Tibial nerve (tissue), 4 donors: ENCODE measurements at places on chromosomes 13 and 19.

DNA sequence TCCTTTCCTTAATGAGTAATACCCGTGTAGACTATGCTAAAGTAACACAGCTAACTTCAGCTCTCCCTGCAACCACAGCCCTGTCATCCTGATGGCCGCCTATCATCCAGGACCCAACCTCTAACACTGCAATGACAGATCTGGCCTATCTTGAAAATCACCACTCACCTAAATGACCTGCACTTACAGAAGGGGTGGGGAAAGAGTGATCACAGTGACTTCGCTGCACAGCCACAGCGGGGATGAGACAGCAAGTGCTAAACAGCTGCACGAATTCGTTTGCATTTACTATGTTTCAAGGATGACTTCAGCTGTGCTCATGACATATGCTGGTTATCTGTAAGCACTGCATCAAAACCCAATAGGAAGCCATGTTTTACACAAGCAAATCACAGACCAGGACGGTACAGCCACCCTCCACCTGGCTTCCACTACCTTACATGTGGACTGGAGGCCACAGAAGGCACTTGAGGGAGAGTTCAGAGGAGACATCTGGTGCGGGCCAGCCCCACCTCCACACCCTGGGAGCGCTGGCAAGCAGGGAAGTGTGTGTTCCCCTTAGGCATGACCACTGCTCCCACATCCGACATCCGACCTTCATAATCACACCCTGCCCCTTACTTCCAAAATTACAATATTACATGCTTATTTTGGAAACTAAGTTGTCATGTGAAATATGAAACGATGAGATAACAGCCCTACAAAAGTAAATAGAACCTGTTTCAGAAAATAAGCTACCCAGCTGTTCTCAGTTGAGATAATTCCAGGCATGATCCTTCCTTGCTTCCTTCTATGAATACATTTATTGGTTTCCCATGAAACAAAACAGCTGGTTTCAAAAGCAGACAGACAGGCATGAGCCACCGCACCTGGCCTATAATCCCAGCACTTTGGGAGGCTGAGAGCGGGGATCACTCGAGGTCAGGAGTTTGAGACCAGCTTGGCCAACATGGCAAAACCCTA lies 95.7 kb downstream of the STK24 start:
- no peak for DNase-seq

- DNase-seq: no peak
Measured at GRCh38 chr19:5968431-5969373, 9.2 kb downstream of the RANBP3 start.

DNA sequence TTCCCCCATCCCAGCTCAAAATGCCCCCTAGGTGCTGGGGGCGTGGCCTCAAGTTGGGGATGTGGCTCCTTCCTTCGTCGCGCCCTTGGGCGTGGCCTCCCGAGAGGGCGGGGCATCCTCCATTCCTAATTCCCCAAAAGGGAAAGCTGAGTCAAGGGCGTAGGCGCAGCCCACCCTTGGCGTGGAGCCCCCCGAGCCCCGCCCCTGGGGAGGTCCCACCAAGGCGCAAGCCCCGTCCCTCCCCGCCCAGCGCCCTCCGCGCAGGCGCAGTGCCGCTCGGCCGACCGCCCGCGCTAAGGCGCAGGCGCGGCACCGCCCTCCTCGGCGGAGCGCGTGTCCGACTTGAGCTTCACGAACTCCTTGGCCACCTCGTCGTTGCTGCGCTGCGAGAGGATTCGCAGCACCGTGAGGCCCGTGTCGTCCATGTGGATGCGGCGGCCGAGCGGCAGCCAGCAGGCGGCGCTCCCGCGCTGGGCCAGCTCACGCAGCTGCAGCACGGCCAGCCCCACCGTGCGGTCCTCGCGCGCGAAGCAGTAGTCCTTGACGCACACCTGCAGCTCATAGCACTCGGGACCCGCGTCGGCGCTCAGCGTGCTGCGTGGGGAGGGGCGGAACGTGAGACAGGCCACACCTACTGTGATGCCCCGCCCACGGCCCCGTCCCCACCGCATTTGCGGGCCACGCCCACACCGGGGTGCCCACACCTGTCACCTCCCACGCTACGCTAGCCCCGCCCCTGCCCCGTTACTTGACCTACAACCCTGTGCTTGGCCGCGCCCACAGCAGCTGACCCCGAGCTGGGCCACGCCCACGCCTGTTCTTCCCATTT lies 50.5 kb downstream of the COLGALT1 start:
- peak; percentile 65 for DNase-seq

GRCh38 chr19:38545596-38545995 lies 72.2 kb downstream of the MAP4K1 start:
- no peak for DNase-seq

GRCh38 chr13:42189061-42189460 lies 82.9 kb upstream of the AKAP11 start:
- no peak for DNase-seq

GRCh38 chr19:30999726-31000125 lies 349.5 kb downstream of the TSHZ3 start:
- no peak for DNase-seq

DNA sequence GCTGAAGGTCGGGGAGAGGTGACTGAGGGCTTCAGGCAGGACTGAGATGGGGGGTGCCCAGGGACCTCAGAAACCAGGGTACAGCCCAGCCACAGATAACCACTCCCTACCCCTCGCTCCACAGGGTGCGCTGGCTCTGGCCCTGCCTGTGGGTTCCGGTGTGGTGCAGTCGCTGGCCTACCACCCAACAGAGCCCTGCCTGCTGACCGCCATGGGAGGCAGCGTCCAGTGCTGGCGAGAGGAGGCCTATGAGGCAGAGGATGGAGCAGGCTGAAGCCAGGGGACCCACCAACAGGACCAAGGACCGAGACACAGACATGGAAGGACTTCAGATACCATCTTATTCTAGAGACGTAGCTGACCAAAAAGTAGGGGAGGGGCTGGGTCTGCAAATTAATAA lies 6.3 kb downstream of the DHPS start:
- DNase-seq: no peak

DNA sequence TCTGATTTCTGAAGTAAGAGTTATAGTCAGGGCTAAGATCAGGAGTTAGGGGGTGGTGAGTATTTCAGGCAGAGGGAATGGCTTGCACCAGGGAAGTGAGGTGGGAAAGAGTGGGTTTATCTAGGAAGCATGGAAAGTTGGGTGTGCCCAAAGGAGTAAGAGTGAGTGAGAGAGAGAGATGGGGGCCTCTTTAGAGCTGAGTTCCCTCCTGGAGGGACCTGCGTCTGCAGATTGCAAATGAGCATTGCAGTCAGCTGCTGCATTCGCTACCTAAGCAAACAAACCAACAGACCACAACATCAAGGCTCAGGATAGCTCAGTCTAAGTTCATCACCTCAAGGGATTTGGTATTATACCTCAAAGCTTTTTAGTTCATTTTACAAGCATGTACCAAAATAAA lies 405.8 kb downstream of the FGF9 start:
- DNase-seq: no peak
